Brain pericyte (primary cell): ENCODE measurements at places on chromosomes 11 and 22.

- no peak for DNase-seq
Measured at GRCh38 chr11:113806406-113806805, 26.8 kb downstream of the CLDN25 start.

- DNase-seq = no peak
Measured at GRCh38 chr11:60914633-60915247, 782 bp downstream of the TMEM109 start.

- DNase-seq = no peak
Measured at GRCh38 chr11:35114906-35115687, 23.9 kb upstream of the CD44 start.

DNA sequence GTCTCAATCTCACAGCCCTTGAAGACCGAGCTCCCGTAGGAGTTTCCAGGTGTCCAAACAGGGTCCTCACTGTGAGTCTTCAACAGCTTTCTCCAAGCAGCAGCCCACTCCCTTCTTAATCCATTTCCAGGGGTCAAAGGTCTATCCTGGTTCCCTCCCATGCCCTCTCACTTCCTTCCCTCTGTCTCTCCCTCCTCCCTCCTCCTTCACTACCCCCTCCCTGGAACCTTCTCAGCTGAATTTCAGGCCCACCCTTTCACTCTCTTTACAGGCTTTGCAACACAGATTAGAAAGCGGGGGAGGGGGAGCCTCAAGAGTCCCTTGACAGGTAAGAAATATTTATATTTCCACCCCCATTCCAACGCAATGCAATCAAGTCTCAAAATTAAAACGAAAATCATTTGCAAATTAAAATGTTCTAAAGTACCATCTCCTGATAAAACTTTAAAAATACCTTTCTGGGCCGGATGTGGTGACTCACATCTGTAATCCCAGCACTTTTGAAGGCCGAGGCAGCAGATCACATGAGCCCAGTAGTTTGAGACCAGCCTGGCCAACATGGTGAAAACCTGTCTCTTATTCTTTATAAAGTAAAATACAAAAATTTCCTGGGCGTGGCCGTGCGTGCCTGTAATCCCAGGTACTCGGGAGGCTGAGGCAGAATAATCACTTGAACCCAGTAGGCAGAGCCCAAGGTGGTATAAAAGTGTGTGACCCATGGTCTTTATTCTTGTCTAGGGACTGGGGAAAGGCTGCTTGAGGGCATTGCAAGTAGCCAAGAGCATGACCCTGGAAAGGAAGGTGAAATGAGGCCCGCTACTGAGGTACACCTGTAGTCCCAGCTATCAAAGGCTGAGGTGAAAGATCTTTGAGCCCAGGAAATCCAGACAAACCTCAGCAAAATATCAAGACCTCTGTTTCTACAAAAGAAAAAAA lies 865 bp upstream of the ZNF280A start:
- no peak for DNase-seq

DNA sequence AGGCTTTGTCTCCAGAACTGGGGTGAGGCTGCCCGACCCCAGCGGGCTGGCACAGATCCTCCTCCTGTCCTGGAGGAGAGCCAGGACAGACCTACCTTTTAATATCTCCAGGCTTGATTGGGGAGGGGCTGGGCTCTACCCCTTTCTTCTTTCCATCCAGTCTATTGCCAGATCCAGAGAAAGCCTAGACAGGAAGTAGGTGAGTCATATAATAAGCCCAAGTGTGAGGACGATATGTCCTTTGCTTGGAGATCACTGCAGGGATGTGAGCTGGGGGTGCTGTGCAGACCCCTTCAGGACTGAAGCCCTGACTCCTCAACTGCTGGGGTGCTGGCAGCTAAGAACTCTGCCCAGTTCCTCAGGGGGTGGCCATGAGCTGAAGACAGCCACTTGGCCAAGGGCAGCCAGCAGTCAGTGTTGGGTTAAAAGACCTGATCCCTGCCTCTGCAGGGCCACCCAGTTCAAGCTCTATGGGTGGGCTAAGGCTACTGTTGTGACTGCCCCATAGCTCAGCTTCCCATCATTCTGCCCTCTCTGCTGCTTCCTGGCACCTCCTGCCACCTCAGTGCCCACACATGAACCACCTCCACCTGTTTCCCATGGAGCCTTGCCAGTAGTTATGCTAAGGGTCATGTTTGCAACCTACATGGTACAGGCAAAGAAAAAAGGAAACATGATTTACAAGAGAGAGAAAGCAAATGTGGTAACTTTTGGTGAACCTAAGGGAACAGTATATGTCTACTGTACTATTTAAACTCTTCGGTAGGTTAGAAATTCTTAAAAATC lies 8.3 kb upstream of the C22orf39 start:
- no peak for DNase-seq
